ENCODE measurements at places on chromosomes 5 and 9.

DNA sequence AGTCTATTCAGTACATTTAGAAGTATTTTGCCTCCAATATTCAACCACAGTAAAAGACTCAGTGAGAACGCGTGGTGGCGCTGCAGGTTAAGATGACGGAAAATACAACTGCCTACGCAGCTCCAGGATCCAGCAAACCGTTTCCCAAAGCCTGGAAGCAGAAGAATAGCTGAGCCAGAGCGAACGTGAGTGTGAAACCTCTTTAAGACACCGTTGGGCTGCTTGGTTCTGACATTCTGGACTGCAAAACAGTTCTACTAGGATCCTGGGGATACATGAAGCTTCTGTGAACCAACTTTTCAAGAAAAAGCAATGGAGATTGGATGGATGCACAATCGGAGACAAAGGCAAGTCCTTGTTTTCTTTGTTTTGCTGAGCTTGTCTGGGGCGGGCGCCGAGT is at the start of gene PCDHB16:
TSS of gene PCDHB16 (plus strand) at position 140 of the 400 bp plus-strand sequence. CDS start at position 313, 173 bp downstream.
- DNase-seq = peak; percentile 28

- DNase-seq = no peak
These were observed 9.5 kb upstream of the IFNK start for GRCh38 chr9:27514551-27514950.

GRCh38 chr5:14374100-14374499 is 207.5 kb upstream of the OTULINL start:
- DNase-seq = no peak

DNA sequence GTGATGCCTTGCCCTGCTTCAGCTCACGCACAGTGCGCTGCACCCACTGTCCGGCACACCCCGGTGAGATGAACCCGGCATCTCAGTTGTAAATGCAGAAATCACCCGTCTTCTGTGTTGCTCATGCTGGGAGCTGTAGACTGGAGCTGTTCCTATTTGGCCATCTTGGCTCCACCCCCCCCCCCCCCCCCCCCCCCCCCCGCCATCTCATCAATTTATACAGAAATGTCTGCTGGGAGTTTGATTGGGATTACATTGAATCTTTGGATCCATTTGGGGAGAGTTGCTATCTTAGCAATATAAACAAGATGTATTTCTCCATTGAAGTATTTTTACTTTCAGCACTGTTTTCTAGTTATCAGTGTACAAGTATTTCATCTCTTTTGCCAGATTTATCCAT is 55.2 kb downstream of the RIC1 start:
- DNase-seq = no peak

DNA sequence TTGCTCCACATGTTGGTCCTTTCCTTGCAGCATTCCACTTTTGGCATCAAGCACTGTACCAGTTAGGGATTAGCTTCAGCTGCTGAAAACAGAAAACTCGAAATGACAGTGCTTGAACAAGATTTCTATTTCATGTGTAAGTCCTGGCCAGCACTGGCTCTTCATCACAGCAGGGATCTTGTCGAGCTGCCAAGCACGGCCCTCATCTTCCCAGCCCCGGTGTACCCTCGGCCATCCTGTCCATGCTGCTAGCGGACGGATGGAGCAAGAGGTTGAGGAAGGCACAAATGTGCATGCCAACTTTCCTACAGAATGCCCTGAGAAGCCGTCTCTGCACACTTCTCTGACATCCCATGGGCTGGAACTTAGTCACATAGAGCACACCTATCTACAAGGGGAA is 130.6 kb downstream of the TENT4A start:
- DNase-seq = no peak

DNA sequence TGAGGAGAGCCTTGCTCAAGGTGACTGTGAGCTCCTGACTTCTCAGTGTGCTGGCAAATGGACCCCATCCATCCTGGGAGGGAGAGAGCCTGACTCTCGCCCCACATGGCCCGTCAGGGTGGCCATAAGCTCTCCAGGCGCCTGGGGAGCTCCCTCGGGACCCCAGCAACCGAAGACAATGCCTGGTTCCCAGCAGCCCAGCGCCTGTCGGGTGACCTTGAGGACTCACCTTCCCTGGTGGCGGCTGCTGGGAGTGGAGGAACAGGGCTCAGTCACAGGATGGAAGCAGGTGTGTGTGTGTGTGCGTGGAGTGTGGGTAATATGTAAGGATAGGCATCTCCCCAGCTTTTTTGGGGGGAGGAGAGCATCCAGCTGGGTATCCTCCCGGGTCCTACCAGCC is 190.3 kb downstream of the MELK start:
- DNase-seq = no peak

DNA sequence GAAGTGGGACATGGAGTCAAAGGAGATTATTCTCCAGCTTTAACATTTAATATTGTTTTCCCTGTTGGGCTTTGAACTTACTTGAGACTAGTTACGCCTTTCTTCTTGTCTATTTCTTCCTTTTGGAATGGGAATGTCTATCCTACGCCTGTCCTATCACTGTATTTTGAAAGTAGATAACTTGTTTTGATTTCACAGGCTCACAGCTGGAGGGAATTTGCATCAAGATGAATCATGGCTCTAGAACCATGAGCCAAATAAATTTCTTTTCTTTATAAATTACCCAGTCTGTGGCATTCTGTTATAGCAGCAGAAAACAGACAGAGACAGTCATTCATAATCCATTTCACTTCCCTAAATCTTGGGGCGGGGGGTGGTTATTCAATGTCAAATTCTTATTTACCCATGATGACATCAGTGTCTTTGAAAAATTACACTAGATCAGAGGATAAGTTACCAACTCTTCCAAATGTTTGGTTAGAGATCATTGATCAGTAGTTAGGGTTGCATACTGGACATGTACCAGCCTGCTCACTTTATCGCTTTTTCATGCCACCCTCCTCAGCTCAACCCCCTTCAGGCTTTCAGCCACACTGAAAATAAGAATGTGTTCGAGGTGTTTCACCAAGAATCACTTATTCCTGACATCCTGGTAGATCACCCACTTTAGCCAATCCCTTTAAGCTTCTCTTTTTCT is 419.6 kb upstream of the PIK3R1 start:
- DNase-seq = no peak

DNA sequence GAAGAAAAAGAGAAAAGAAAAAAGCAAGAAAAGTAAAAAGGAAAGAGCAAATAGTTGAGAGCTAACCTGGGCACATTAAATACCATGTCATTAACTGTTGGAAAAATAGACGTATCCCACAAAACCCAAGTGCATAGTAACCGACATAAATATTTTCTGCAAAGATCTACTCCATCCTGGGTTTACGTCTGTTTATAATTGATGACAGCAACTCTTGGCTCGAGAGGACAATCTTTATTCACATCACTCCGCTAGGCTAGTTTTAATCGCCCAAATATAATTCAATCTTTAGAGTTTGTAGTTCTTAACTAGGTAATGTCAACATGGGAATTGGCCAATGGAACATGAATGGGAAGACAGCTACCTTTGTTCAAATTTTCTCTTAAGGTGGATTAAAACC is 321.7 kb upstream of the TNC start:
- DNase-seq = no peak

GRCh38 chr5:68316469-68316868 is 100.9 kb downstream of the PIK3R1 start:
- DNase-seq = no peak

GRCh38 chr9:93248386-93249040 is 64.6 kb downstream of the WNK2 start:
- DNase-seq = no peak

DNA sequence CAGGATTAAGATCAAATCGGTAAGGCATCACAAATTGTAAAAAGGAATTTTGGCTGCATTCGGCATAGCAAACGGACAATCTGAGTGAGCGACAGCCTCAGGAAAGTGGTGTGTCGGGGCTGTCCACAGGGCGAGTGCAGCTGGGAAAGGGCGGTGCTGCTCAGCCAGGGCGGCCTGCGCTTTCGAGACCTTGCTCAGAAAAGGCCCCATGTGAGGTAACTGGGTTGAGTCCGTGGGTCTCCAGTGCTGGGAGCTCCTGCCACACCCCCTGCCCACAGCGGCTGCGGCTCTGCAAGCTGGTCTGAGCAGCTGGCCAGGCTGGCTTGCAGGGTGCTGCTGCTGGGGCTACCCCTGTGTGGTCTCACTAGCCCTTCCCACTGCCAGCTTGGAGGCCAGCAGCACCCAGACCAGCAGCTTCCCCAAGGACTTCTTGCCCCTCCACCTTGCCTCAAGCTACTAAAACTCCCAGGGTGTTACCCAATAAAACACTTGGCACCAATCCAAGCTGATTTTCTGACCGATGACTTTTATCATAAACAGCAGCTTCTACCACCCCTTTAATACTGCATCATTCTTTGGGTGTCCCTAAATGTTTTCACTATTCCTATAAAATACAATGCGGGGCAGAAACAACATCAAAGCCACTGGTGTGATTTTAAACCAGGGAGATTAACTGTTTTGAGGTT is 6.2 kb downstream of the SURF2 start:
- no peak for DNase-seq

- peak; percentile 24 for DNase-seq
These were observed 12.7 kb downstream of the SLC1A3 start for GRCh38 chr5:36619012-36619635.

- no peak for DNase-seq
These were observed 73.3 kb downstream of the CMYA5 start for GRCh38 chr5:79762929-79763328.

DNA sequence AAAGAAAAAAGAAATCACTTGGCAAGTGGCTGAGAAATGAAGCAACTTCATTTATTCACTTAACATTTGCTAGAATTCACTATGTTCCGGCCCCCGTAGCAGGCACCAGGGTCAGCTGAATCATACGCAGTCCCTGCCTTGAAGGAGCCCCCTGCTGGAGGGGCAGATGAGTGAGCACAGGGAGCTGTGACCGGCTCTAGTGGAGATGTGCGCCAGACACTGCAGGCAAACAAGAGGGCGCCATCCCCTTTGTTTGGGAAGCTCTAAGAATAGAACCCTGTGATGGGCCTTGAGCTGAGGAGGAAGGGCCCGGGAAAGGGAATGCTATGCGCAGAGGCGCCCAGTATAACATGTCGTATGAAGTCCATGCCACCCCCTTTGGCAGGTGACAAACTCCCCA is 20.2 kb upstream of the RPL26L1 start:
- DNase-seq = peak; percentile 53

DNA sequence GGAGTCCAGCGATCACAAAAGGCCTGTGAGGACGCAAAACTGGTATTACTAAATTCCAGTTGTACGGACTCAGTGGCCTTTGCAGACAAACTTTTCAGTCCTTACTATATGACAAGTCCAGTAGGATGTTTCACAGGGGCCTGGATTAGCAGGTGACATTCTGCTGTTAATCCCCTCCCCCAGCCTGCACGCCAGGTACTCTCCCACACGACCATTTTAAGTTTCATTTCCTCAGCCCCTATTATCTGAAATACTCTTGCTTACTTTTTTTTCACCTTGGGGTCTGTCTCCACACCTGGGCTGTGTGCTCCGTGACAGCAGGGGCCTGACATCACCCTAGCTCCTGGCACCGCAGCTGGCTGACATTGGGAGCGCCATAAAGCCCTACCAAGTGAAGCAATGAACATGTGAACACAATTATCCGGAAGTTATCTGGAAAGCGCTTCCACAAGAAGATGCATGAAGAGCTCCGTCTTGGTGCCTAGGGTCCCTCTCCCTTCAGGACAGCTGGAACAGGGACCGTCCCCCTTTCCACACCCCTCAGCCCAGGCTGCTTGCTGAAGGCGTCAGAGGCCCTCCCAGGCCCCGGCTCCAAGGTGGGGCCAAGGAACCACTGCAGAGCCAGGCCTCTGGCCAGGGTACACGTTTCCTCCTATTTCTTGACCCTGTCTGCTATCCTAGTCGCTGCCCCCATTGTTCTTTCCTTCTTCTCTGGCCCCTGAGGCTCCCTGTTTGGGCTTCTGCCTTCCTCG is 39.7 kb upstream of the ZNF622 start:
- no peak for DNase-seq

GRCh38 chr5:147113967-147114366 is 120.9 kb upstream of the STK32A start:
- no peak for DNase-seq

DNA sequence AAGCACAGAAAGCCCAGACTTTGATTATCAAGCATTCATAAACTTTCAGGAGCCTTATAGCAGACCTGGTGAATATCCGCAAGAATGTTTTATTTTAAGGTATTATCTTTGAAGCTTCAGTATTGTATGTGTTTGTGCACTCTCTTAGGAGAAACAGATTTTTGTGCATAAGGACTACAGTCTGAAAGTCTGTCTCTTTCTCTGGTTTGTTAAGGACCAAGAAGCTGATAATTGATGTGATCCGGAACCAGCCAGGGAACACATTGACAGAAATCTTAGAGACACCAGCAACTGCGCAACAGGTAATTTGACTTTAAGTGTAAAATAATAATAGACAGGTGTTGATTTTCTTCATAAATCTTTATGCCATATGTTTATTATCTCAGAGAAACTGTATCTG is 22.8 kb upstream of the F2R start:
- DNase-seq = no peak

GRCh38 chr5:62354028-62354874 is 48.2 kb downstream of the KIF2A start:
- peak; percentile 24 for DNase-seq

DNA sequence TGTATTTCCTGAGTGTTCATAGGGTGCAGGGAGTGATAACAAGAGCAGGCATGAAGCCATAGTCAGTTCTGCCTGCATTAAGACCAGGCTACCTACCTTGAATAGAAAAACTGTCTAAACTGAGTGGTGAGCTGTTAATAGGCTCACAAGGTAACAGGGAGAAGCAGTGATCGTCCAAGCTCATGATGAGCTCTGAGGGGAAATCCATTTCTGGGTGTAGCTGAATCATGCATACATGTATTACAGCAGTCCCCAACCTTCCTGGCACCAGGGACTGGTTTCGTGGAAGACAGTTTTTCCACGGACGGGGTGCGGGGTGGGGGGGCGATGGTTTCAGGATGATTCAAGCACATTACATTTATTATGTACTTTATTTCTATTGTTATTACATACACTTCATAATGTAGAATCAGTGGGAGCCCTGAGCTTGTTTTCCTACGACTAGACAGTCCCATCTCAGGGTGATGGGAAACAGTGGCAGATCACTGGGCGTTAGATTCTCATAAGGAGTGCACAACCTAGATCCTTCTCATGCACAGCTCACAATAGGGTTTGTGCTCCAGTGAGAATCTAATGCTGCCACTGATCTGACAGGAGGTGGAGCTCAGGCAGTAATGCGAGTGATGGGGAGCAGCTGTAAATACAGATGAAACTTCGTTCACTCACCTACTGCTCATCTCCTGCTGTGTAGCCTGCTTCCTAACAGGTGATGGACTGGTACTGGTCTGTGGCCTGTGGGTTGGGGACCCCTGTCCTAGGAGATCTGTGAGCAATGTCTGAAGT is 100.0 kb upstream of the IL6ST start:
- DNase-seq = no peak

DNA sequence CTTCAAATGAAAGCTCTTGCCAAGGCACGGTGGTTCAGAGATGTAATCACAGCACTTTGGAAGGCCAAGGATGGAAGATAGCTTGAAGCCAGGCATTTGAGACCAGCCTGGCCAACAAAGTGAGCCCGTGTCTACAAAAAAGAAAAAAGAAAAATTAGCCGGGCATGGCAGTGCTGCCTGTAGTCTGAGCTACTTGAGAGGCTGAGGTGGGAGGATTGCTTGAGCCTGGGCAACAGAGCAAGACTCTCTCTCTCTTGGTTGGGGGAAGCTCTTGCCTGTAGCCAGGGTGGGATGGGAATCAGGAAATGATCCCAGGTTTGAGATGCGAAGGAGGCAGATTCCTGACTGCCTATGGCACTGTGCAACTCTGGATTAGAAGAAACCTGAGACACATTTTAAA is 62.1 kb downstream of the IL6ST start:
- DNase-seq = no peak

- no peak for DNase-seq
These were observed 966 bp downstream of the SNX2 start for GRCh38 chr5:122775550-122776542.
